ENCODE measurements at places on chromosomes 5 and 9. TPM values are rescaled to one million over a fixed set of nuclear protein-coding genes. Genes with fewer than 3 reads are reported as not detected.
A peak's percentile ranks its signal among the peaks of the same experiment; 100 is the strongest.

DNA sequence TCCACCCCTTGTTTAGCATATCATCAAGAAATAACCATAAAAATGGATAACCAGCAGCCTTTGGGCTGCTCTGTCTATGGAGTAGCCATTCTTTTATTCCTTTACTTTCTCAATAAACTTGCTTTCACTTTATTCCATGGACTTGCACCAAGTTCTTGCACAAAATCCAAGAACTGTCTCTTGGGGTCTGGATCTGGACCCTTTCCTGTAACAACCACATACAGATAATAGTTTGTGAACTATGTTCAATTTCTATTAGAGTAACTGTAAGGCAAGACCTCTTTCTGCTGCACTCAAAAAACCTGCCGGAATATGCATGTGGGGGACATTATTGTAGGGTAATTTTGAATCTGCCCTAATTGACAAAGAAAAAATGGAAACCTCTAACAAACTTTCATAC, 66.9 kb upstream of the TMEM215 start:
- no peak for DNase-seq

- DNase-seq = peak; percentile 79
Measured at GRCh38 chr5:150505041-150505511, 2.9 kb upstream of the NDST1 start.

- peak; percentile 47 for DNase-seq
Measured at GRCh38 chr5:139774980-139775661, 20.5 kb upstream of the PSD2 start.

- DNase-seq = no peak
Measured at GRCh38 chr9:77879437-77879943, 152.1 kb downstream of the GNAQ start.

GRCh38 chr5:80516826-80517225, 28.9 kb downstream of the FAM151B start:
- peak; percentile 86 for DNase-seq

- DNase-seq = no peak
Measured at GRCh38 chr5:135745897-135746500, 88.5 kb upstream of the SLC25A48 start.

The ADAMTSL1 gene
- 24.4 TPM for total RNA-seq

The MARCOL gene
- not detected for total RNA-seq

The ZNF483 gene
- 0.98 TPM for total RNA-seq
